HS-27A (cell line): ENCODE measurements at places on chromosomes 5 and 9.

DNA sequence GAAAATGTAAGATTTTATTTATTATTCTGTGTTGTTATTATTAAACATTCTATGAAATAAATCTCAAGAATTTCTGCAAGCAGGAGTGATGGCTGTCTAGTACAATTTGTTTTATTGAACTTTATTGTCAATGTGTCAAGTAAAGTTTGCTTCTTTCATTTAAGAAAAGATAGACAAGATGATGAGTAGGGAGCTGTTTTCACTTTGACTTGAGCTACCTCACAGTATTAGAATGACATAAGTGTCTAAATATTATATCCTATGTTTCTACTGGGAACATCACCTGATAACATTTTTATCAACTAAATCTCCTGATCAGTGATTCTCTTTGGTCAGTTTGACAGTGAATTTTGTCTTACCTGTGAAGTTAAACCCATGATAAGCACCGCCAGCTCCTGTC lies 12.7 kb upstream of the EDIL3 start:
- DNase-seq = no peak

DNA sequence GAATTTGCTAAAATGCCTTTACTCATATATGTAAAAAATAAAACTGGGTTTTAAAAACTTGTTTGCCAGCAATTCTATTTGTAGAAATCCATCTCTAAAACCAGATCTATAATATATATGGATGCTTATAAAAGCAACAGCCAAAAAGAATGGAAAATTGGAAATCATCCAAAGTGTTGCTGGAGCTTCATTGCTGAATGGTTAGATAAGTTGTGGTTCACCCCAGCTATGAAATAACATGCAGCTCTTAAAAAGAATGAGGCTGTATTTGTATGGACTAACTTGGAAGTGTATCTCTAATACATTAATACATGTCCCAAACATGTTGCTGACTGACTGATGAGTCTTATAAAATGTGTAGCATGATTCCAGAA lies 76.2 kb downstream of the STK10 start:
- no peak for DNase-seq

GRCh38 chr9:114364134-114365041 lies 23.4 kb downstream of the AKNA start:
- no peak for DNase-seq

DNA sequence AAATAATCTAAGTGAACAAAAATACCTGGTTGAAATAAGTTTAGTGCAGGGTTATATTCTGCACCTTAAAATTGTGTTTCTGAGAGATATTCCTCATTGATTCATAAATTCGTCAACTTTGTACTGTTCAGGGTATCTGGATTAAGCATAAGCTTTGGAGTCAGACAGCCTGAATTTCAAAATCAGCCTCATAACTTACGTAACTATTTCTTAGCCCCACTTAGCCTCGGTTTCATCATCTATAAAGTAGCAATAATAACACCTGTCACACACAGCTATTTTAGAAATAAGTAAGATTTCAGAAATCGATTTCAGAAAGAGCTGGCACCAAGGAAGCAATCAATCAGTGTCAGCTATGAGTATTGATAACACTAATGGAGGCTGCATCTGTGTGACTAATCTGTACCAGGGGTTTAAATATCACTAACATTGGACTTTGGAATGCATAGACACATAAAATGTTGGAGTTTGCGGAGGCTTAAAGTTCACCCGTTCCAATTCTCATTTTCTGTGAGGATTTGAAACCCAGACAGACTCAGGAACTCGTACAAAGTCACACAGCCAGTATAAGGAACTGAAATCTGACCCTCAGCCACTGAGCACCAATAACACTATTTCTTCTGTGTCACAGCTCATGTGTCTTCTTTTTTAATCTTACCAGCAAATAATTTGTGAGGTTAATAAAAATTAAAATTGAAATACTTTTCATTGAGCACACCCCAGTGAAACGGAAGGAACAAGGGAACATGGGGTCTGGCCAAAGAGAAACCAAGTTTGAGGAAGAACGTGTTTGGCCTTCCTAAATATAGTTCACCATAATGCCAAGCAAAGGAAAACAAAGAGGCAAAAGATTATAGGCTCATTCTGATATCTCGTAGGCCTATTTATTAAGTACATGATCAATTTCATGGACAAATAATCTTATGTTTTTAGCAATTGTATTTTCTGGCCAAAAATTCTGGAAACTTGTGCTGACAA lies 194.4 kb upstream of the PTGER4 start:
- no peak for DNase-seq

DNA sequence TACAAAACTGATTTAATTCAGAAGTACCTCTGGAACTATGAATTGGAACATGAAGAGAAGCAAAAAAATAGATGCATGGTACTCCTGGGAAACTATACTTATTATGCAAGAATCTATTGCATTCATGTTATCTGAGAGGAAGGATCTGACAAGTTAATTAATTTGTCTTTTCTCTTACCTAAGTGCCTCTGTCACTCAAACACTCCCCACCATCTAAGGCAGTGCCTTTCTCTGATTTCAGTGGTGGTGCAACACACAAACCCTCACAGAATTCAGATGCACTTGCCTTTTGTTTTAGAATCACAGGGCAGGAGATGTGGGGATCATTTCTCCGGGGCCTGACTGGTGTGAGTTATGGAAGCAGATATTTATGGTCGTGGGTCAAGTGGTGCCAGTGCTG lies 52.5 kb upstream of the C9orf72 start:
- no peak for DNase-seq
